ENCODE measurements at places on chromosomes 7 and 10. TPM values are rescaled to one million over a fixed set of nuclear protein-coding genes. Genes with fewer than 3 reads are reported as not detected.
A peak's percentile ranks its signal among the peaks of the same experiment; 100 is the strongest.

DNA sequence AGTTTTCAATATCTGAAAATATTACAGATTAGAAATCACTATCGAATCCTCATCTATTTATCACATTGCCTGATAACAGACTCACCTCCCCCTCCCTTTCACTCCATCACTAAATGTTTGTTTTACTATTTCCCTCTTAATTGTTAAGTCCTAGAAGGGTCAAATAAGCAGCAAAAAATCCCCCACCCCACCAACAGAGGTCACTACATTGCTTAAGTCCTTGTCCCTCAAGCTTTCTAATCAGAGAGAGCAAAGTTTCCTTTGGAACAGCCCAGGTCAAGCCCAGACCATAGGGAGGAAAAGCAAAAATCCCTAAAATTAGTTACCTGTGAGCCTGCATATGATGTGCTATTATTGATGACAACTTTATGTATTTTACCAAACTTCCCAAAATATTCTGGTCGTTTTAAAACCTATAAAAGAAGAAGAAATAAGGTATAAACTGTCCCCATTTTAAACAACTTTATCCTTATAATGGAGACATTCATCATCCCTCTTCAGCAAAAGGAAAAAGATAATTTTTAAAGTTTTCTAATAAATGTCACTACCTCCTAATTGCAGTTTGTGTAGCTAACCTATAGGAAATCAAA is 95.0 kb downstream of the CNOT4 start:
- H3K27ac ChIP-seq: no peak overlapping the region
- H3K4me3 ChIP-seq: no peak overlapping the region

DNA sequence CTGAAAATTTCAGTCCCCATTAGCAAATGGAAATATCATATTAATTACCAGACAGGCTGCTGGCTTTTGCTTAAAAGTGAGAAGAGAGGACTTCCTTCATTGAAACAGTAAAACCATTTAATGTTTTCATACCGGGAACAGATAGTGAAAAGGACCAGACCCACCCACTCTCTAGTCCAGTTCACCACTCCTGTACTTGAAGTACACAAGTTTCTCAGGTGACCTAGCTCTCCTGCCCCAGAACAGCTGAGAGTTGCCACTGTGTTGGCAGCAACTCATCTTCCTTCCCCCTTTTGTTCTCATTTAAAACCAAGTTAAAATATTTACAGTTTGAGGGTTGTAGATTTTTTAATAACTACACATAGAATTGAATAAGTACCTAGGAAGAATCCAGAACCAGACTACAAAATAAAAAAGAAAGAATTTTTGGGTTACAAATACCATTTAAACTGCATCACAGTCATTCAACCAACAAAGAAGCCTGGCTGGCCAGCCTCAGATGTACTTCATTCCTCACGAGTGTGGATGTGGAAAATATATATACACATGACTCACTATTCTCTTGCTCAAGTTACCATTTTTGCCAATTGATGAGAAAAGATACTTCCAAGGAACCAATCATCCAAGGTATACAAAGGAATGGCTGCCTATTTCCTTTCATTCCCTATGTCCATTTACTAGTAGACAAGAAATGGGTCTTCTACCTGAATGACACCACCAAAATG is 68.1 kb downstream of the VPS41 start:
- peaks cover 4% of the 10 kb centered on the region for H3K36me3 ChIP-seq
- H3K27ac ChIP-seq: no peak overlapping the region
- no peaks in the 10 kb centered on the region for H3K4me1 ChIP-seq
- H3K27me3 ChIP-seq: no peaks in the 10 kb centered on the region

DNA sequence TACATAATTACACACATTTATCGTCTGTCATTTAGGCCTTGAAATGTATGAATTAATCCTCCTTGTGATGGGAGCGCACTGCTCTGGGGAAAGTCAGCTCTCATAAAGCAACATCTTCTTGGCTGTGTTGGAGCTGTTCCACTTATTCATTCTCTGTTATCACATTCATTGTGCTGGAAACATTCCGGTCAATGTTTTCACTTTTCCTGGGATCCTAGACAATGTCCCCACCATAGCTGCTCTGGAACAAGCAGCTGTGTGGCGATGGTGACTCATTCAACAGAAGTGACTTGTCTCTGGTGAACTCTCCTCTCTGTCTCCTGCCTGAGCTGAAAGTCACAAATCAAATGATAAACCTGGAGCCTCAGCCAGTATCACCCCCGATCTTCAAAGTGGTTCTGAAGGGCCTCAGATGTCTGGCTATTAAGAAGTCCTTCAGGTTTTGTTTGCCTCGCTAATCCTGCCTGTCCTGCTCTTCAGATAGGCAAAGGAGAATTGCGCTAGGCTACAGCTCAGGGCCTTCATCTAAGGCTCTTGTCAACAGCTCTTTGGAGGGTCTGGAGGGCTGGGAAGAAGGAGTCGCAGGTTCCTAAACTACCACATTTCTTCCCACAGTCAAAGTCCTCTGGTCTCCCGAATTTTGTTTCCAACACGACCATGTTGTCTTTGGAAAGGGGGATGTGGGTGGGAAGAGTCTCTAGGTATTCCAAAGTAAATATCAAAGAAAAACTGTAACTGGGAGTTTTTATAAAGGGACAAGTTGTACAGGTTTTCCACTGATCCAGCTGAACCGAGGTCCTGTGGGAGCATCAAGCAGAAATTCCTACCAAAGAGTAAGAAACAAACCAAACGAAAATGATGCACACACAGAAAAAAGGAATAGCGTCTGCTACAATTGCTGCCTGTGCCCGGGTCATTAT is 29.3 kb downstream of the KLF6 start:
- H3K4me1 ChIP-seq: peaks cover 53% of the 10 kb centered on the region
- no peak overlapping the region for H3K4me3 ChIP-seq
- H3K27me3 ChIP-seq: no peaks in the 10 kb centered on the region

DNA sequence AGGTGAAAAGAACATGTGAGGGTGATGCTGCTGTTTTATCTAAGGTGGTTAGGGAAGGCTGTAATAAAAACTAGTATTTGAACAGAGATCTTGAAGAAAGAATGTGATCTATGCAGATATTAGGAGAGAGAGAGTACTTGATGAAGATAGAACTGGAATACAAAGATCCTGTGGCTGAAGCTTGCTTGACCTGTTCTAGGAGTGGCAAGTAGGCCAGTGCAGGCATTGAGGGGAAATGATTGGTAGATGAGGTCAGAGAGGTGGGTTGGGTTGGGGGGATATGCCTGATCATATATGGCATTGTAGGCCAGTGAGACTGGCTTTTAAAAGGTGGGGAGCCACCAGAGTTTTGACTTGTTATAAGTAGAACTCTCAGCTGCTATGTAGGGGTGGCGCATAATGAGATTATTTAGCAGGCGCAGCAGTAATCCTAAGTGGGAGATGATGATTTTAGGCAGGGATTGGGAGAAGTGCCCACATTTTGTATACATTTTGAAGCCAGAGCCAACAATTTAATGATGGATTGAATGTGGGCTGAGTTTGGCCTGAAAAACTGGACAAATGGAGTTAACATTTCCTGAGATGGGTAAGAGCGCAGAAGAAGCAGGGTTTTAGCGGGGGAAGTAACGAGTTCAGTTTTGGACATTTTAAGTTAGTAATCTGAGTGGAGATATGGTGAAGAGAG is 8.2 kb downstream of the CCSER2 start:
- no peak for DNase-seq
- no peaks in the 10 kb centered on the region for H3K27me3 ChIP-seq
- peaks cover 47% of the 10 kb centered on the region for H3K4me1 ChIP-seq
- peaks cover 13% of the 10 kb centered on the region for H3K36me3 ChIP-seq
- no peak overlapping the region for H3K27ac ChIP-seq
- H3K4me3 ChIP-seq: no peak overlapping the region

DNA sequence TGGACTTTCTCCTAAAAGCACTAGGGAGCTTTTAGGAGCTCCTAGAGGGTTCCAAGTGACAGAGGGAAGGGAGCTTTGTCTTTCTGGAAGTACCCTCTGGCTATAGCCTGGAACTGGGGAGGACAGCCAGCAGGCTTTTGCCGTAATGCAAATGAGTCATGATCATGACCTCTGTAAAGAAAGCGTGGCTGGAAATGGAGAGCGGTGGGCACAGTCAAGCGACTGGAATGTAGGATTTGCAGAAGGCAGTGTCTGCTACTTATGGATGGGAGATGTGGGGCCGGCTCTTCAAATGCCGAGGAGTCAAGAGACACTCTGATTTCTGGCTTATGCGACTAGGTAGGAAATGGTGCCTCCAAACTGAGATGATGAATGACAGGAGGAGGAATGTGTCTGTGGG is 34.6 kb upstream of the PLPP4 start:
- no peaks in the 10 kb centered on the region for H3K36me3 ChIP-seq
- H3K4me3 ChIP-seq: no peak overlapping the region
- H3K27ac ChIP-seq: no peak overlapping the region
- peaks cover 2% of the 10 kb centered on the region for H3K27me3 ChIP-seq

- peak overlapping the region; percentile 19 for H3K4me3 ChIP-seq
- DNase-seq: peak; percentile 83
- peaks cover 70% of the 10 kb centered on the region for H3K36me3 ChIP-seq
- peak overlapping the region; percentile 92 for H3K27ac ChIP-seq
- H3K27me3 ChIP-seq: no peaks in the 10 kb centered on the region
- H3K4me1 ChIP-seq: peaks cover 62% of the 10 kb centered on the region
Measured at GRCh38 chr7:21338728-21339164, 89.1 kb upstream of the SP4 start.

GRCh38 chr10:50232261-50232639 is 19.1 kb downstream of the ASAH2 start:
- no peaks in the 10 kb centered on the region for H3K4me1 ChIP-seq
- H3K27ac ChIP-seq: no peak overlapping the region

DNA sequence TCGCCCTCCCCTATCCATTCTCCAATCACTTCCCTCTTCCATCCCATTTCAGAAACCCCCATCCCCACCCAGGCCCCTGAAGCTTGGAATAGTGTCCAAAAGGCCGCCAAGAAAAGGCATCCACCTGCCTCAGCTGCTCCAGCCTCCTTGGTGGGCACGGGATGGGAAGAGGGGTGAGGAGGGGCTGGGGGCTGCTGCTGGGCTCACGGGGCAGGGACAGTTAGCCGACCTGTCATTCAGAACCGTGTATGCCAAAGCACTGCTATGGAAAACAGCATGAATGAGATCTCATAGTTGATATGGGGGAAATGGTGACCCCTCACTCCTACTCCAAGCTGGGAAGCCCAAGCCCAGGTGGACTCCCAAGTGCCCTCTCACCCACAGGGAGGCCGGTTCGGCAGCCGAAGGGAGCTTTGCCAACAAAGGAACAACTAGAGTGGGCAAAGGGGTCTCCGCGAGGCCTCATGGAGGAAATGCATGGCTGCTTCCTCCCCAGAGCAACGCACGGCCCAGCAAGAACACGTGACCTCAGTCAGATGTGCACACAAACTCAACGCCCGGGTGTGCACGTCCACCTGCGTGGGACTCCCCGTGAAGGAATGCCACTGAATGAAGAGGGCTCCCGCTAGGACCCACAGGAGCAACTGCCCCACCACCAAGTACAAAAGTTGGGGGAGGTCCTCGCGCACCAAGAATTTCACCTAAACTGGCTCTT is 52.5 kb downstream of the EBF3 start:
- no peaks in the 10 kb centered on the region for H3K27me3 ChIP-seq
- H3K4me1 ChIP-seq: no peaks in the 10 kb centered on the region
- H3K4me3 ChIP-seq: no peak overlapping the region
- H3K36me3 ChIP-seq: no peaks in the 10 kb centered on the region

GRCh38 chr10:78542141-78542489 is 508.5 kb downstream of the RPS24 start:
- H3K27me3 ChIP-seq: peaks cover 7% of the 10 kb centered on the region
- no peaks in the 10 kb centered on the region for H3K36me3 ChIP-seq
- H3K27ac ChIP-seq: peak overlapping the region; percentile 74
- peaks cover 21% of the 10 kb centered on the region for H3K4me1 ChIP-seq
- no peak for DNase-seq

- peaks cover 4% of the 10 kb centered on the region for H3K36me3 ChIP-seq
- no peak for DNase-seq
- peaks cover 10% of the 10 kb centered on the region for H3K4me1 ChIP-seq
- no peak overlapping the region for H3K4me3 ChIP-seq
- H3K27me3 ChIP-seq: no peaks in the 10 kb centered on the region
Measured at GRCh38 chr7:79979437-79979836, 155.2 kb upstream of the GNAI1 start.

- DNase-seq: no peak
- no peaks in the 10 kb centered on the region for H3K27me3 ChIP-seq
- no peaks in the 10 kb centered on the region for H3K4me1 ChIP-seq
- no peaks in the 10 kb centered on the region for H3K36me3 ChIP-seq
- H3K4me3 ChIP-seq: no peak overlapping the region
Measured at GRCh38 chr7:8536431-8536830, 103.0 kb downstream of the NXPH1 start.

- no peak overlapping the region for H3K4me3 ChIP-seq
- DNase-seq: no peak
- no peak overlapping the region for H3K27ac ChIP-seq
- no peaks in the 10 kb centered on the region for H3K4me1 ChIP-seq
- H3K27me3 ChIP-seq: no peaks in the 10 kb centered on the region
Measured at GRCh38 chr7:83475420-83475819, 173.5 kb downstream of the SEMA3E start.

- no peak for DNase-seq
- no peak overlapping the region for H3K4me3 ChIP-seq
- H3K27ac ChIP-seq: no peak overlapping the region
Measured at GRCh38 chr7:29459589-29459988, 104.0 kb upstream of the PRR15 start.

- peak overlapping the region; percentile 19 for H3K4me3 ChIP-seq
- H3K4me1 ChIP-seq: peaks cover 57% of the 10 kb centered on the region
- no peak overlapping the region for H3K27ac ChIP-seq
- H3K36me3 ChIP-seq: peaks cover 1% of the 10 kb centered on the region
Measured at GRCh38 chr7:22561895-22562593, 62.1 kb upstream of the STEAP1B start.

- H3K4me3 ChIP-seq: no peak overlapping the region
- DNase-seq: no peak
- H3K27ac ChIP-seq: no peak overlapping the region
- H3K4me1 ChIP-seq: peaks cover 5% of the 10 kb centered on the region
Measured at GRCh38 chr7:3057066-3057420, 13.4 kb upstream of the CARD11 start.

The EVX1 gene
- not detected for total RNA-seq

The MOGAT3 gene
- not detected for total RNA-seq

The MBL2 gene
- total RNA-seq: not detected

The NKX2-3 gene
- not detected for total RNA-seq

The PAX4 gene
- not detected for total RNA-seq

The GOT1 gene
- 31.2 TPM for total RNA-seq

The GBX1 gene
- not detected for total RNA-seq

The SEMA3A gene
- 2.0 TPM for total RNA-seq
